ENCODE measurements at places on chromosomes 2 and 18. TPM values are rescaled to one million over a fixed set of nuclear protein-coding genes. Genes with fewer than 3 reads are reported as not detected.

DNA sequence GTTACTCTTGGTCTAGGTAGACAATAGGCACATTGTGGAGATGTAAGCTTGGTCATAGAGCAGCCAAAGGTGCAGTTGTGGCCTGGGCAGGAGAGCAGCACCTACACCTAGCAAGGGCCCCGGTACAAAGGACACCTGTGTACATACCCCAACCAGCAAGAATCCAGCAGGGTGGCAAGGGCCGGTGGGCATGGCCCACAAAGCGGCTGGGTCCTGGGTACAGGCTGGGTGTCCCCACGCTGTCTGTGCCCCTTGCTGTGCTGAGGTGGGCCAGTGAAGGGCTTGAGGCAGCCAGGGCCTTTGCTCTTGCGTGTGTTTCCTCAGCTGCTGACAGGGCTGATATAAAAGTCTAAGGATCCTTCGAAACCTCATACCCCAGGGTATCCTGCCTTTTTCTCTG is 501.8 kb downstream of the EIPR1 start:
- DNase-seq = no peak

DNA sequence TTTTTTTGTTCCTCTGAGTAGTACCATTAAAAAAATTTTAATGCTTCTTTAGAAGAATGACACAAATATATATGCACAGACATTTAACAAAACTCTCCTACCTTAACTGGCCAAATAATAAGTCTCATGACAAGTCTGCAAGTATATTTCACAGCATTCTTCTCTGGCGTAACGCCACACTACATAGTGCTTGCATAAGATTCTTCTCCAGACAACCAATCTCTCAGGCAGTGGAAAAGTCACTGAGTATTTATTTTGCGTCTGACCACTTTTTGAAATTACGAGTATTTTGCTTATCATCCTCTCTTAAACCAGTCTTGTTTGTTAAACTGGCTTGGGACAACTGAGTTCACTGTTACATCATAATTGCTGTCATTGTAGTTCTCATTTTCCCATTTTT is 749.2 kb downstream of the ADCYAP1 start:
- no peak for DNase-seq

DNA sequence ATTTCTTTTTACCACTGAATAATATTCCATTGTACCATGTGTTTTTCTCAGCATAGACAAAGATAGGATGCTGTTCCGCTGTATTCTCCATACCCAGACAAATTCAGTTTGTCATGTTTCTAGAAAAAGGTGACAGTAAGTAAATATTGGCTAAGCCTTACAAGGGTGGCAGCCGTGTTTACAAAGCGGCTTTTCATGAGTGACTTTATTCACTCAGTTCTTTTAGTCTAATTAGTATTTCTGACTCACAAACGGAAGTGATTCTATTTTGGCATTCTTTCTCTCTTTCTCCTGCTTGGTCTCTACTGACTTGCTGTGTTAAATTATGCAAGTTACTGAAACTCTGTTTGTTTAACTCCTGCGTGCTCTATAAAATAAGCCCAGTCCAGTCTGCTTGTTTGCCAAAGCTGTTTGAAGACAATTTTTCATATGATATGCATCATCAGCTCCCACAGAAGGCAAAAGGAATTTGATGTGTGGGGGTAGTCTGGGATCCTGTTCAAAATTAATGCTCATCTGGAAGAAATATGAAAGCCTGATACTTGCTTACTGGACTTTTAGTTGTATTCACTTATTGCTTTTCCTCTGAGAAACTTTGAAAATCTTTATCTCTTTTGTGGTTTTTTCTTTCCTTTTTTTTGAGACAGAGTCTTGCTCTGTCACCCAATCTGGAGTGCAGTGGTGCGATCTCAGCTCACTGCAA is 2.3 kb upstream of the PLEKHH2 start:
- DNase-seq = no peak

CABLES1 gene
- total RNA-seq = 2.3 TPM

DNA sequence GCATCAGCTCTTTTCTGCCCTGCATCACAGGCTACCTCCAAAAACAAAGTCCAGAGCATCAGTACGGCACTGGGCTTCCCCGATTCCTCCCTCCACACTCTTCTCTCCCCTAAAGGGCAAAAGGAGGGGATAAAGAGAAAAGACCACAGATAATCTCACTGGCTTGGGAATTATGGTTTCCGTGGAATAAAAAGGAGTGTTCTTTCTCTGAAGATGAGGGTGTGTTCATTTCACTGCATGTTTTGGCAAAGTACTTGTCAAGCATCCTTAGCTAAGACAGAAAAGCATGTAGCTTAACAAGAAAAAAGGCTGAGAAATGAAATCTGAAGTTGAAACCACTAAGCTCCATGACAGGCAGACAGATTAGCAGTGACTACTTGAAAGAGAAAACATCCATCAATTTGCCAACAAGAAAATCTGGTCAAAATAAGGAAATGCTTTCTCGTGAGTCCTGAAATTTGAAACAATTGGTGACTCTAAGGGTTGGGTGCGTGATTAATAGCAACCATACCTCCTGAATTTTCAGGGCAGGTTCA is 20.6 kb upstream of the DSG3 start:
- no peak for DNase-seq

DNA sequence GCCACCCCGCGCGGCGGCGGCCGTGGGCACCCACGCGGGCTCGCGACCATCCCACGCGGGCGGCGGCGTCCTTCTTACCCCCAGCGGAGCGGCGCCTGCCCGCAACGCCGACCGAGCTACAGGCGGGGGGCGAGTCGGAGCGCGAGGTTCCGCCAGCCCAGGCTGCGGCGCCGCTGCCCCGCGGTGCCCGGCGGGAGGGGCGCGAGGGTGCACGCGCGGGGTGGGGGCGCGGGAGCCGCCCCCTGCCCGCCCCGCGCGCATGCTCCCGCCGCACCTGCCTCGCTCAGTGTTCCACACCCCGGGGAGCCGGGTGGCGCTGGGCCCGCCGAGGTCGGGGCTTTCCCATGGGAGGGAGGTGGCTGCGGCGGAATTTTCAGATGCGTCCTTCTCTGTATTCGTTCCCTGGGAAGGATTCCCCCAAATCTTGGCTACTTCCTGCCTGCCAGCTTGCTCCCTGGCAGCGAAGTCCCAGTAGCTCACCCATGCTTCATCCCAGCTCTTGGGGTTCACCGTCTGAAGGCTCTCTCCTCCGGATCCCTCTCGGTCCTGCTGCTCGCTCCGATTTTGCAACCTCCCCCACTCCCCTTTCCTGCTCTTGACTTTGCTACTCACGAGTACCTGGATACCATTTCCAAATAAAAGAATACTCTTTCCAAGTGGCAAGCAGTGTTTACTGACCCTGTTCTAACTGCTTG is at the start of gene L3MBTL4:
TSS of gene L3MBTL4 (minus strand) at position 189 of the 695 bp plus-strand sequence. CDS start 103,286 bp downstream, outside the sequence.
- peak; percentile 6 for DNase-seq

DNA sequence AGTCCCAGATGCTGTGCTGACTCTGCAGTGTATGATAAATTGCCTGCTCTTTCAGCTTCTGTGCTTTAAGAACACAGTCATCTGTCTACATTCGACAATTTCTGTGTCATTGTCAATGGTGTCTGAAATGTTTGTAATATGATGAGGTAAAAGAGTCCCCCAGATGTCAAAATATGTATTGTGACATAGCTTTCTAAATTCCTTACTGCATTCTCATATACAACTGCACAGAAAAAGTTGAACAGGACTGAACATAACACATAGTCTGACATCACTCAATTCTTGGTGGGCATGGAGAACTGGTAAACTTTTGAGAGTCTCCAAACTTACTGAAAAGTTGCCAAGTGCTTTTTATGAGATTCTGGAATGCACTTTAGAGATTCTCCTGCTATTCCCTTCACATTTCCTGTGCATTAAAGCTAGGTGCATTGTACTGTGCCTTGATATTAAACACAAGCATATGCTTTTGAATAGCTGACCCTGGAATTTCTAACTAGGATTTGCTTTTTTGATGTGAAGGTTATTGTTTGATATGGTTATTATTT is 48.1 kb upstream of the ARHGAP28 start:
- DNase-seq = no peak

DNA sequence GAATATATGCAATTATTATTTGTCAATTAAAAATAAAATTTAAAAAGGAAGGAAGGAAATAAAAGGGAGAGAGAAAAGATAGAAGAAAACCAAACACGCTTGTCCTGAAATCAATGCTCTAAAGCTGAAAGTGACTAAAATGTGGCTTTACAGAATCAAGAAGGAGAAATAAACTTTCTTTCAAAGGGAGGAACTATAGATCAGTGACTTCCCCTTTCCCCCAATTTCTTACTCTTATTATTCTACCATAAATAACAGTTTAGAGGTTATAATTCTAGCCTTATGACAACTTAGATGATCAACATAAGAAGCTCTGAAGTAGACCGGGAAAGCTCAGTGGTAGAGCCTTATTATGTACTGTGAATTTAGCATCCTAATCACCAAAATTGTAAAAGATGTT is 122.5 kb downstream of the ARHGAP15 start:
- DNase-seq = no peak

ASPRV1 gene
- 1.7 TPM for total RNA-seq

GRCh38 chr18:41134426-41134825 is 820.6 kb upstream of the PIK3C3 start:
- no peak for DNase-seq

DSG3 gene
- total RNA-seq = not detected

GRCh38 chr2:146634230-146635097 is 1210.4 kb upstream of the ACVR2A start:
- DNase-seq = no peak

- DNase-seq = no peak
These were observed 14.4 kb upstream of the REL start for GRCh38 chr2:60867007-60867406.

GRCh38 chr2:27264253-27264752 is 1.5 kb upstream of the SLC30A3 start:
- DNase-seq = no peak

- DNase-seq = no peak
These were observed 23.4 kb downstream of the ADRA2B start for GRCh38 chr2:96092951-96093350.

ALK gene
- 2.1 TPM for total RNA-seq

GRCh38 chr18:13433685-13434084 is 215.1 kb downstream of the LDLRAD4 start:
- DNase-seq = no peak

PJVK gene
- total RNA-seq = 5.8 TPM

DNA sequence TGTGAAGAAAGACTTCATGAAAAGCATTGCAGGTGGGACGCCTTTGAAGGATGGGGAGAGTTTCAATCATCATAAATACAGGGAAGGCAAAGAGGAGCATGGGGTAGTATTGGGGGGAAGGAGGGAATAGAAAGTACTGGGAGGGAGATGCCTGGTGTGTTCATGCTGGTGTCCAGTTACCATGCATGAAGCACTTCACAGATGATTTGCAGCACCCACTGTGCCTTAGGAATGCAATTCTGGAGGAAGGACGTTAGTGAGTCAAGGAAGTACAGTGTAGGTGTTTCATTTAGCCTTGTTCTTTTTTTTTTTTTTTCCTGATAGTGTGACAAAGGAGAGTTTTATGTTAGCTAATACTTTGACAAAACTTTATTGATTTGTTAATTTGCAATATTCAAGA is 36.8 kb downstream of the ADAM23 start:
- no peak for DNase-seq

ANKRD53 gene
- 1.2 TPM for total RNA-seq

GRCh38 chr18:26893996-26894395 is 28.5 kb upstream of the AQP4 start:
- no peak for DNase-seq

GRCh38 chr2:65420712-65421431 is 11.5 kb downstream of the SPRED2 start:
- DNase-seq = no peak

VWA3B gene
- not detected for total RNA-seq

DLGAP1 gene
- 11.5 TPM for total RNA-seq

GRCh38 chr2:65024149-65024829 is 31.9 kb upstream of the CEP68 start:
- DNase-seq = no peak

CXCR1 gene
- total RNA-seq = not detected

GRCh38 chr2:190533968-190534309 is 583 bp downstream of the NEMP2 start:
- no peak for DNase-seq

GRCh38 chr2:1773883-1774282 is 29.6 kb upstream of the PXDN start:
- DNase-seq = no peak

GRCh38 chr2:65550246-65550645 is 117.8 kb upstream of the SPRED2 start:
- no peak for DNase-seq

GRCh38 chr2:206978746-206979145 is 39.4 kb downstream of the CPO start:
- no peak for DNase-seq

GRCh38 chr2:128215897-128216642 is 102.6 kb downstream of the HS6ST1 start:
- no peak for DNase-seq

ZNF516 gene
- total RNA-seq = 91.2 TPM

DNA sequence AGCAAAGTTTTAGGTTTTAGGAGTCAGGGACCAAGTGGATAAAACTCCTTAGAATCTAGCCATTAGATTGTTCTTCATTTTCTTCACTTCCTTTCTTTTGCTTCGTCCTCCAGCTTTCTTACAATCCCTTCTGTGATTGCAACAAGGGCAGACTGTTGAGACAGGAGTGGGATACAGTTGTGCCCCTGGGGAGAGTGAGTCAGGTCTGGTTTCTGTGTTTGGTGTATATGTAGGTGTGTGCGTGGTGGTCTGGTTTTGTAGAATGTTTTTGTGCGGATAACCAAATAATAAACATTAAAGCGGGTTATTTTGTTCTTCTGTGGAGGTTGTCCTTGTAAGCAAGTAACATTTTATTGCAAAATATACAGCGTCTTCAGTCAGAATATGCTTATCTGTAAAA is 7.3 kb downstream of the INSIG2 start:
- no peak for DNase-seq

GRCh38 chr18:12766986-12767433 is 64.2 kb downstream of the PSMG2 start:
- peak; percentile 6 for DNase-seq

- no peak for DNase-seq
These were observed 117.4 kb downstream of the FMNL2 start for GRCh38 chr2:152452256-152452973.

- DNase-seq = no peak
These were observed 56.6 kb upstream of the PPM1B start for GRCh38 chr2:44112096-44112495.

DNA sequence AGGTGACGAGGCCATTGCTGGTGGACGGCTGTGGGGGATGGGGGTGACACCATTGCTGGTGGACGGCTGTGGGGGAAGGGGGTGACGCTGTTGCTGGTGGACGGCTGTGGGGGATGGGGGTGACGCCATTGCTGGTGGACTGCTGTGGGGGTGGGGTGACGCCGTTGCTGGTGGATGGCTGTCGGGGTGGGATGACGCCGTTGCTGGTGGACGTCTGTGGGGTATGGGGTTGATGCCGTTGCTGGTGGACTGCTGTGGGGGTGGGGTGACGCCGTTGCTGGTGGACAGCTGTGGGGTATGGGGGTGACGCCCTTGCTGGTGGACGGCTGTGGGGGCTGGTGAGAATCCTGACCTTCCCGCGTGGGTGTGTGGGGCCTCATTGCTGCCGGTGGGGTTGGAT is 47.1 kb downstream of the CTDP1 start:
- DNase-seq = no peak

CHRNG gene
- not detected for total RNA-seq
